ENCODE measurements at places on chromosomes 11 and 22.
A peak's percentile ranks its signal among the peaks of the same experiment; 100 is the strongest.

GRCh38 chr11:71124127-71124526 is 128.2 kb downstream of the SHANK2 start:
- no peak for DNase-seq

GRCh38 chr11:61885784-61886580 is 5.4 kb downstream of the FADS3 start:
- DNase-seq: no peak

- peak; percentile 67 for DNase-seq
Measured at GRCh38 chr11:18383388-18384156, 10.8 kb upstream of the LDHA start.

- no peak for DNase-seq
Measured at GRCh38 chr11:75625991-75626888, 42.6 kb downstream of the MAP6 start.

DNA sequence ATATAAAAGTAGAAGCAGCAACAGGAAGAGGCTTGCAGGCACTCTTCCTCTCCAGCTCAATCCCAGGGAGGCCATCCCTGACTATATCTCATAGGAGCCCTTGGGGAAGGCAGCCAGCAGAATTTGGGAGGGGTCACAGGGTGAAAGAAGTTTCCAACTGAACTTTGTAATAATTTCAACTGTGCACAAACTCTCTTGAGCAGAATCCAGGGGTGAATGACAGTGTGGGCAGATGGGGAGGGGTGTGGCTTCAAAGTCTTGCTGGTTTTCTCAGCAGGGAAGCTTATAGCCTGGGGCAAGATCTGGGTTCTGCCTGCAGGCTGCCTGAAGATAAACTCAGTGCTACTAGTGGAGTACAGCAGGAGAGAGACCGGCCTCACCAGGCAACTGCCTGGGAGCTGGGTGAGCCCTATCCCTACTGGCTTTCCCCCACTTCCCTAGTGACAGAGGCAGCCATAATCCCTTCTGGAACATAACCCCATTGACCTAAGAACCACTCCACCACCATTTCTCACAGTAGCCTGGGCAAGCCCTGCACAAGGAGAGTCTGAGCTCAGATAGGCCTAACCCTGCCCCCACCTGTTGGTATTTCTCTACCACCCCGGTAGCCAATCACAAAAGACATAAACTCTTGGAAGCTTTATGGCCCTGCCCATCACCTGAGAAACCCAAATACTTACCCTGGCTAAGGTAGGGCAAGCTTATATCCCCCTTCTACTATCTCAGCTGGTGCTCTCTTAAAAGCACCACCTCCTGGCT is 17.8 kb upstream of the TTC12 start:
- DNase-seq: no peak

- DNase-seq: peak; percentile 60
Measured at GRCh38 chr11:65919573-65920371, 546 bp downstream of the DRAP1 start.

- DNase-seq: no peak
Measured at GRCh38 chr22:19068784-19069271, 53.4 kb downstream of the DGCR2 start.

GRCh38 chr11:63489879-63490278 is 1.1 kb downstream of the PLAAT5 start:
- no peak for DNase-seq

DNA sequence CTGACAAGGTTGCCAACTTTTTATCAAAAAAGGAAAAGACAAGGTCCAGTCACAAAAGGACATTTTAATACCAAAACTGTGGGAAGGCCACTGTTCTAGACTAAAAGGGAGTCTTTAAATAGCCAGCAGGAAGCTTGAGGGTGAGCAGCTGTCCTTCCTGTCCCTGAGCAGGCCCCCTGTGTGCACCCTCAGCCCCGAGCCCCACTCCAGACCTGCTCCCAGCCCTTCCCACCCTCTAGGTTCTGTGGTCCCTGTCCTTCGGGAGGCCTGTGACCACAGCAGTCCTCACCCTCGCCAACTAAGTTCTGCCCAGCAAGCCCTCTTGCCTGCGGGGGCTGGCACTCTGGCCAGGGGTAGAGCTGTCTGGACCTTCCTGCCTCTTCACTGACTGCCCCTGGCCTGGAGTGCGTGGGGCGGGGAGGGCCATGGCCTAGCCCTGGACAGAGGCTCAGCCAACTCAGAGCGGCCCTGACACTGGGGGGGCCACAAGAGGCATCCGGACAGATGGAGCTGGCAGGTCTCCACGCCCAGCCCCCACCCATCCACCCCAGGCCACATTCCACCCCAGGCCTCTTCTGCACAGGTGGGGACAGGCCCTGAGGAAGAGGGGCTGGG is 1.6 kb upstream of the PLXNB2 start:
- DNase-seq: peak; percentile 28

GRCh38 chr11:102727890-102728289 is 3.1 kb upstream of the MMP8 start:
- no peak for DNase-seq

DNA sequence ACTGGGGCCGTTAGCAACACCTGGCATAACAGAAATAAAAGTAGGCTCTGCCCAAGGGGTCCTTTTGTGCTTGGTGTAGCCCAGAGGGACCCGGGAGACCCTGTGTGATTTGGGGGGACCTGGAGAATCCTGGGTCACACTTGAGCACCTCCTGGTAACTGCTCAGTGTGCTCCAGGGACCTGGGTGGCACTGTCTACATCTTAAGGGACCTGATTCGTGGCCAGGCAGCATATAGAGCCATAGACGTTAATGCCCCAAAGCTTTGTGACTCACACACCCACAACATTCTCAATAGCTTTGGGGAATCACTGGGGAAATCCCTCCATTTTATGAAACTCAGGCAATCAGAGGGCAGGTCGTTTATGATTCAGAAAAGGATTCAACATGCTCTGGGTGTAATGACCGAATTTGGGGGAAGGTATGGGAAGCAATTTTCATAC is 3.6 kb upstream of the IGF2 start:
- no peak for DNase-seq

- no peak for DNase-seq
Measured at GRCh38 chr11:61587541-61587941, 6.7 kb upstream of the SYT7 start.

- DNase-seq: no peak
Measured at GRCh38 chr11:133305208-133305956, 226.9 kb downstream of the OPCML start.

DNA sequence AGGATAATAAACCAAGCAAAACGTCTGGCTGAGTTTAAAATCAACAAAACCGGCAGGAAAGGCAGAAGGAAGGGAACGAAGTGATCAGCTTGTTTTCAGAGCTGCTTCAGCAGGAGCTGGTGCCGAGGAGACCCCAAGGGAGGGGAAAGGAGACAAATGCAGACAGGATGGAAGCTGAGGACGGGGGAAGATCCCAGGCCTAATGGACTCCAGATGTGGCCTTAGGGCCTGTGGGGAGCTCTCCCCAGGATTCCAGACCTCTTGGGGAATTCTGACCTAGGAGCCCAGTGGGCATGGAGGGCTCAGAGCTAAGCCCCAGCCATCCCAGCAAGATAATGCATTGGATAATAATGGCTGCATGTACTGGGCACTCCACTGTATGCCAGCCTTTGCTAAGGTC is 211.4 kb upstream of the NARS2 start:
- no peak for DNase-seq

- DNase-seq: no peak
Measured at GRCh38 chr22:40919446-40919845, 31.7 kb upstream of the RBX1 start.

- DNase-seq: no peak
Measured at GRCh38 chr11:128357073-128357472, 230.3 kb downstream of the ETS1 start.

DNA sequence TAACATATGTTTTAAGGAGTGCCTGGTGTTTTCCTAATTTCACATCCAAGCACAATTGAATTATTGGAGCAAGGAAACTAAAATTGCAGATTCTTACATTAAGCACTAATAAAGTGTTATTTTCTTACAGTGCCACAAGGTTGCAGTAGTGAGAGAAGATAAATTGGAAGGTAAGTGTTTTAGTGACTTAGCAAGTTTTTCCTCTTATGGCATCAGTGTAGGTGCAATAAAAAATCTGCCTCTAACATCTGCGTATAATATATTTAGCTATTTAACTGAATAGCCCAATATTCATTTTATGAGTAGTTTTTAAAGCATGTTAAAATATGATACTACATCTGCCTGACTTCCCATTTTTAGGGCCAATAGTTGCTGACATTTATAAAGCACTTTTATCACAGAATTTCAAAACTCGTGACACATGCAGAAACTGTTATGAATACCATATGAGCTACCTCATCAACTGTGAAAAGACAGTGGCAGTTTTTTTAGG is 19.0 kb downstream of the POLD3 start:
- DNase-seq: no peak

DNA sequence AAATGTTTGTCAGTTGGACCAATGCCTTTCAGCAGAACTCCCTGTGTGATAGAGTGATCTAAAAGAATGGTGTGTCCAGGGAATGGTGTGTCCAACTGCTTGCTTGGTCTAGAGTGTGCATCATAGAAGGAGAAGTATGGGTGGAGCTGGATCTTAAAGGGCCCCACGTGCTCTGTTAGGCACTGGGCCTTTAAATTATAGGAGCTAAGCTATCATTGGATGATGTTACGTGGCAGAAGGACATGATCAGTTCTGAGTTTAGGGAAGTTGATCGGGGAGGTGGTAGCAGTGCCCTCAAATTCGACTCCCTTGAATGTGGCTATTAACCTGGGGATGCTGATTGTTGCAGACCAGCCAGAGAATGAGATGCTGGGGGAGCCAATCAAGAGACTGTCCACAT is 16.4 kb downstream of the STX3 start:
- DNase-seq: no peak

GRCh38 chr11:74522776-74523175 is 29.3 kb upstream of the LIPT2 start:
- DNase-seq: no peak

DNA sequence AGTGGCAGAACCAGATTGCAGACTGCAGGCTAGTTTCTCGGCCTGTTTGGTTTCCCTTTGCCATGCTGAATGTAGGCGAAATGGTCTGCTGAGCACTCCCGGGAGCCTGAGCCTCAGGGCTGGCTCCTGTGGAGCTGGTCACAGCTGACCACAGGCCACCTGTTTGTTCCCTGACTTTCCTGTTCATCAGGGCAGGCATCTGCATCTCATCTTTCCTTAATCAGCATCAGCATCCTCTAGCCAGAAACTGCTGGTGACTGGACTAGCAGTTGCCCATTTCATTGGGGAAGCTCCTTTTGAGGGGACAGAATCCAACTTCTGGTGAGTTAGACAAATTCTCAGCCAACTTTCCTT is 20.2 kb upstream of the C11orf96 start:
- DNase-seq: no peak

DNA sequence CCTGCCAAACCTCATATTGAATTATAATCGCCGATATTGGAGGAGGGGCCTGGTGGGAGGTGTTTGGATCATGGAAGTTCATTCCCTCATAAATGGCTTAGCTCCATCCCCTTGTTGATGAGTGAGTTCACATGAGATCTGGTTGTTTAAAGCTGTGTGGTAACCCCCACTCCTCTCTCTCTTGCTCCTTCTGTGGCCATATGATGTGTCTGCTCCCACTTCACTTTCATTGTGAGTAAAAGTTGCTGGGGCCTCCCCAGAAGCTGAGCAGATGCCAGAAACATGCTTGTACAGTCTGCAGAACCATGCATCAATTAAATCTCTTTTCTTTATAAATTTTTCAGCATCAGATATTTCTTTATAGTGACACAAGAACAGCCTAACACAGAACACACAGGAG is 929.0 kb upstream of the FAT3 start:
- no peak for DNase-seq

GRCh38 chr11:68838572-68838964 is 3.1 kb downstream of the CPT1A start:
- DNase-seq: no peak

GRCh38 chr22:33986167-33986771 is 66.0 kb upstream of the LARGE1 start:
- no peak for DNase-seq

GRCh38 chr11:44999068-44999467 is 48.4 kb upstream of the TP53I11 start:
- no peak for DNase-seq

GRCh38 chr22:43203471-43203981 is 16.6 kb upstream of the TTLL12 start:
- no peak for DNase-seq

DNA sequence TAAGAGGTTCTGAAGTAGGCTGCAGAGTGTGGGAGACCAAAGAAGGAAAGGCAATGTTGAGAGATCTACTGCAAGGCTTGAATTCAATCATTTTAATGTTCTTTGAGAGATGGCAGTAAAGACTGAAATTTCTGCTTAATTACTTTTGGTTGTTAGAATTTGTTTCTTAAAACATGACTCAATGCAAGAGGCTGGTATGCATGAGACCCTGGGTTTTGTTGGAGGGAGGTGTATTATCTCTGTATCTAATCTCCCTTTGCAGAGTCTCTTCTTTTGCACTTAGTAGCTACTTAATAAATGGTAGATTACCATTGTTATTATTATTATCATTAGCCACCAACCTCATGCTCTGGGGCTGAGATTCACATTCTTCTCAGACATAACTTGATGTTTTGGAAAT is 87.4 kb upstream of the DRD2 start:
- DNase-seq: no peak

DNA sequence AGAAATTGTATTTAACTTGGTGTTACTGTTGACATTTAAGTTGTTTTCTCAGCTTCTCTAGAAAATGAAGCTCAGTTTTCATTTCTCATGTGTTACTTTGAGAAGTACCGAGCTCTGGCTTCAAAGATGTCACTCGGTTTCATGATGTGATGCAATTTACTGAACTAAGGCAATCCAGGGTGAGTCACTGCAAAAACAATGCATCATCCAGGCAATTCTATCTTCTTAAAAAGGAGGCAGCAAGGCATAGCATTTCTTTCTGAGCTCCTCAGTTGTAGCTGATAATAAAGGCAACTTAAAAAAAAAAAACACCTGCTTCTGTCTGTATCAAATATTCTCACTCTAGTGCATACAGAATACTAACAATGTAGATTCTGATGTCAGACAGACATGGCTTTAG is 91.1 kb upstream of the KCNA4 start:
- DNase-seq: no peak

DNA sequence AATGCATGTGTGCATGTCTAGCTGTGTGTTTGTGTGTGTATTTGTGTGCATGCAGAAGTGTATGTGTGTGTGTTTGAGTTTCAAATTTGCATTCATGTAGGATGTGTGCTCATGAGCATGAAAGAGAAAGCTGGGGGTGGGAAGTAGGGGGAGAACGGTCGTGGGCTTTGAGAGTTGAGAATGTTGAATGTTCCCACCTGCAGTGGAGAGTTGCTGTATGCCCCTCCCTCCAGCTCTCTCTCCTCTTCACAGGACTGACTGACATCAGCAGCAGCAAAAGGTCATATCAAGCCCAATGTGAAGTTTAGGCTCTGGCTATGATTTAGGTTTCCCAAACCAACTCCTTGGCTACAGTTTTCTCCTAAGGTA is 63.8 kb upstream of the RRAS2 start:
- no peak for DNase-seq

- no peak for DNase-seq
Measured at GRCh38 chr22:46917771-46918101, 155.3 kb downstream of the TBC1D22A start.

GRCh38 chr11:116502641-116503061 is 270.1 kb downstream of the BUD13 start:
- DNase-seq: no peak

Data from right lobe of liver (tissue), 6 donors.